Midbrain (tissue), 1 donor: ENCODE measurements at places on chromosomes 12 and 14.

- no peak for DNase-seq
These were observed 72.8 kb downstream of the SCARB1 start for GRCh38 chr12:124790650-124791400.

GRCh38 chr12:113194971-113195391 is 9.5 kb downstream of the RITA1 start:
- DNase-seq = no peak

DNA sequence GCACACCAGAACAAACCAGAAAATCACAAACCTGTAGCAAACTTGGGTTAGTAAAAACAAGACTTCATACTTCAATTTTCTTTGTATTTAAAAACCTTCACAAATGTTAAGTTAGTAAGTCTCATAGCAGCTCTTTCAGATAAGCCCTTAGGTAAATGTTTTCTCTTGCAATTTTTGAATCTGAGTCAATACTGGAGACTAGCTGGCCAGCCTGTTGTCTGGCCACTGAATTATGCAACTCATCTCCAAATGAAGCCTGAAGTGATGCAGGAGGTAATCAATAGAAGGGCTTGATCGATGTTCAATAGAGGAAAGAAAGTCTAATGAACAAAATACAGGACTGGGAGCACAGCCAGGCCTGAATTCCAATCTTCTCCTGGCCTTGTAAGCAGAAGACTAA is 465.2 kb downstream of the LRIG3 start:
- no peak for DNase-seq

DNA sequence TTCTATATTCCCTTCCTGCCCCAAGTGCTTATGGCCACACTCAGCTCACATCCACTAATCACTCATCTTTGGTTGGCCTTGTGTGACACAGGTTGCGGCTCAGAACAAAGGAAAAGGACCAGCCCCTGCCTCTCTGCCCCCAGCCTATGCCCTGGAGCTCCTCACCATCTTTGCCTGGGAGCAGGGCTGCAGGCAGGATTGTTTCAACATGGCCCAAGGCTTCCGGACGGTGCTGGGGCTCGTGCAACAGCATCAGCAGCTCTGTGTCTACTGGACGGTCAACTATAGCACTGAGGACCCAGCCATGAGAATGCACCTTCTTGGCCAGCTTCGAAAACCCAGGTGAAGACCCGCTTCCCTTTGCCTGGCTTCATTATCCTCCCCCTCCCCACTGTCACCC is 15.8 kb upstream of the OAS2 start:
- DNase-seq = no peak

DNA sequence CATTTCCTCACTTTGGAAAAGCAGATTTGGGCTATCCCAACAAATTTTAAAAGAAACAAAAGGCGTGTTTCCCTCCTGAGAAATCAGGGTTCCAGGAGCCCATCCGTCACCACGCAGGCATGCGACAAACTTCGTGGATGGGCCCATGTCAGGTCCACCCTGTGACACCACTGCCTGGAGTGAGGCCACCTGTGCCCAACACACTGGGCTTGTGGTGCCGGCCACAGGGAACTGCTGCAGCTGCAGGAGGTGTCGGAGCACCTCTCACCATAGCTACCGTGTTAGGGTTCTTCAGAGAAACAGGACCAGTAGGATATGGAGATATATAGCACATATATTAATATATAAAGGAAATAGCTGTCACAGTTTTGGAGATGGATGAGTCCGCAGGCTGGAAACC is 53.0 kb upstream of the BCL11B start:
- no peak for DNase-seq

DNA sequence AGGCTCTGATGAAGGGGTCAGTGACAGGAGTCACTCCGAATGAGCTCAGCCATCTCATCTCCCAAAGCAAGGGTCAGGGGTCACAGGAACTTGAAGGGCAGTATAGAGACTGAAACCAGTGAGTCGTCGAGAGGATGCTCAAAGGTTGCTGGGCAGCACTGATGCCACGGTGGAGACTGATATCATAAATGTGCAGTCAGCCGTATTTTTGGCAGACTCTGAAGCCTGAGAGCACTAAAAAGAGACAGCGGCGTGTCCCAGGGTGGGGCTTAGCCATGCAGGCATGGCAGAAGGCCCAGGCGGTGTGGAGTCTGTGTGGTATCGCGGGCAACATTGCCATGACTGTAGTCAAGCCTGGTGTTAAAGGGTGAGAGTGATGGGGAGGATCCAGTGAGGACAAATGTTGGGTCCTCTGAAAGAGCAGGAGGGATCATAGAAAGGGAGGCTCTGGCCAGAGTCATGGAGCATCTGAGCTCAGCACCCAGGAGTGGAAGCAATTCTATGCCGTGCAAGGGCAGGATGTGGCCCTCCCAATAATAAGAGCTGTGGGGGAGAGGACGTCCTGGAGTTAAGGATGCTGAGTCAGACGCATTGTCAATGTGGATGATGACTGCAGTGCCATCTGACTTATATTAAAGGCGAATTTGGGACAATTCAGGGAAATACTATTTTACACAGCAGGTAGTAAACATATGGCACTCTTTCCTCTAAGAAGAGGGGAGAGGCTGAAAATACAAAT is 241.2 kb upstream of the FKBP4 start:
- no peak for DNase-seq

- no peak for DNase-seq
These were observed 25.4 kb downstream of the CDC42BPB start for GRCh38 chr14:103031956-103032355.

- no peak for DNase-seq
These were observed 394.8 kb downstream of the LRFN5 start for GRCh38 chr14:42001431-42001830.

- DNase-seq = no peak
These were observed 72.3 kb upstream of the PSMC1 start for GRCh38 chr14:90184094-90184493.

DNA sequence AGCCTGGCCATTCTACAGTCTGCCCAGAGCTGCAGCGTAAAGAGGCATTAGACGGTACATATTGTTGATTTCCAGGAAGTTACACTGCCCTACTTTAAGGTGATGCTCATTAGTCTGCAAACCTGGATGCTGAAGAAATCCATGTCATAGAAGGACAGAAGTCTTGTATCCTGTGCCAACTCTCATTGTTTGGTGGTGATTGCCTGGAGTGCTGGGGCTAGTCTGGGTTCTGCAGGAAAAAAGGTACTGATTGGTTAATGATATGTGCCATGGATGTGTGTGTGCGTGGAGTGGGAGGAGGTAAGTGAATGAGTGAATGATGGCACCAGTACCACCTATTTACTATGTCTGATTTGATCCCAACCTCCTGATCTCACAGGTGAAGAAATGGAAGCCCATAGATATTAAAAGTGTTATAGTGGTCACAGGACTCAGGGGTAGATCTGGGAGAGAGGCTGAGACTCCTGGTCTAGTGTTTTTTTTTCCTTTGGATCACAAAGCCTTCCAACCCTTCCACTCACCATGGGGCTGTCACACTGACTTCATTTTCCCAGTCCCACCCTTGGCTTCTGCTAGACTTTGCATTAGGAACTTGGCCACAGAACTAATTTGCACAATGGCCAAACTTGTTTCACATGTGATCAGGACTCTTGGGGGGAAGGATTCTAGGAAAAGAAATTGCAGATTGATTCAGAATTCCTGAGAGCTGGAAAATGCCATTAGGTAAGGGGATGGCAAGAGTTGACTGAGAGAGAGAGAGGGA is 96.1 kb downstream of the TMX1 start:
- DNase-seq = no peak

DNA sequence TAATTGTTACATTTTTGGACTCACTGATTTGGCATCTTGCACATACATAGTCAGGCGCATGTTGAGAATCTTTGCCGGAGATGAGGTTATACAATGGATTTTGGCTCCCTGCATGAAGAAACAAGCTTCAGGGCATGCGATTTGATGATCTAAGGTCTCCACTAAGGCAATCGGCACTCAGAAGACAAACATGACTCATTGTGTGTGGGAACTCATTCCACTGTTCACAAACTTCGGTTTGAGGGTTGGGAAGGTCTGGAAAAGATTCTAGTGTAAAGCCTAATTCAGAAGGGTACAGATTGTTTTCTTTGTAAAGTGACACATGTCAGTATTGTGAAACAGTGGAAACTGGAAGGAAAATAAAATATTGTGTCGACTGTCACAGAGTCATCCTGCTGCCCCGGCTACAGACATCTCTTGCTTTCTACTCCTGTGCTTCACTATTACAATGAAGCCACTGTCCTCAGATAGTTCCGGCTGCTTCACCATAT is 192.6 kb upstream of the HMGA2 start:
- no peak for DNase-seq

GRCh38 chr14:79101388-79101787 is 931.2 kb downstream of the NRXN3 start:
- DNase-seq = no peak

DNA sequence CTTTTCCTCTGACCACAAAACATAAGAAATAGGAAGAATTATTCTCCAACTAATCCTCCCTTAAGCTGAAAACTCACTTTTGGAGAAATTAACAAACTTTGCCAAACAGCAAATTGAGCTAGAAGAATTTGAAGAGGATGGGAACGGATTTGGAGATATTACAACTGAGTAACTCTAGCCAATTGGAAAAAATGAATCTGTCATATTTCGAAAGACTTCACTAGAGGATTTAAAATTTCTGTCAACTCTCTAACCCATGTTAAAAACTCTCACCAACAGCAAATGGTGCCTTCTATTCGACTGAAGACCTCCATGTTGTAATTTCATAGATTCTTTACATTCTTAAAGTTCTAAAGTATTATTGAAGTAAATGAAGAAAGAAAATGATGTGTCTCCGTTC is 414.2 kb downstream of the RMST start:
- no peak for DNase-seq

DNA sequence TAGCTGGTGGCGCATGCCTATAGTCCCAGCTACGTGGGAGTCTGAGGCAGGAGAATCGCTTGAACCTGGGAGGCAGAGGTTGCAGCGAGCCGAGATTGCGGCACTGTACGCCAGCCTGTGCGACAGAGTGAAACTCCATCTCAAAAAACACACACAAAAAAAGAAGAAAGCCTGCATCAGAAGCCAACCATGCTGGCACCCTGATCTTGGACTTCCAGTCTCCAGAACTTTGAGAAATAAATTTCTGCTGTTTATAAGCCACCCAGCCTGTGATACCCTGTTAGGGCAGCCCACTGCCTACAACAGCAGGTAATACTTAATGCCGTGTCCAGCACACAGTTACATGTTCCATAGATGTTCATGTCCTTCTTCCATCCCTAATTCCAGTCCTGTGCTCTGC is 62.7 kb downstream of the NDUFA12 start:
- no peak for DNase-seq

DNA sequence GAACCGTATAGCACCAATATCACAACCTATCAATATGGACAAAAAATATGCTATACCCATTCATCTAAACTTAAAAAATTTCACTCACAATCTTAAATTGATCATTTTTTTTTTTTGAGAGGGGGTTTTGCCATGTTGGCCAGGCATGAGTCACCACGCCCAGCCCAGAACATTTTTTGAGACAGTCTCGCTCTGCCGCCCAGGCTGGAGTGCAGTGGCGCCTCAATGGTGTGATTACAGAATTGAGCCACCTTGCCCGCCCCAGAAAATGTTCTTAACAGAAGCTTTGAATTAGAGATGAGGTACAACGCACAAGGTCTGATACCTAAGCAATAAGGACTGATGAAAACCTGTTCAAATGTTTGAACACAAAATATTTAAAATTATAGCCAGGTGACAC is 15.8 kb upstream of the ATP5F1B start:
- DNase-seq = no peak

GRCh38 chr12:61213646-61214045 is 1046.6 kb upstream of the USP15 start:
- no peak for DNase-seq

- DNase-seq = no peak
These were observed 446.8 kb downstream of the AEBP2 start for GRCh38 chr12:19886065-19886464.

GRCh38 chr14:75976826-75977581 is 4.8 kb downstream of the TGFB3 start:
- peak; percentile 5 for DNase-seq

DNA sequence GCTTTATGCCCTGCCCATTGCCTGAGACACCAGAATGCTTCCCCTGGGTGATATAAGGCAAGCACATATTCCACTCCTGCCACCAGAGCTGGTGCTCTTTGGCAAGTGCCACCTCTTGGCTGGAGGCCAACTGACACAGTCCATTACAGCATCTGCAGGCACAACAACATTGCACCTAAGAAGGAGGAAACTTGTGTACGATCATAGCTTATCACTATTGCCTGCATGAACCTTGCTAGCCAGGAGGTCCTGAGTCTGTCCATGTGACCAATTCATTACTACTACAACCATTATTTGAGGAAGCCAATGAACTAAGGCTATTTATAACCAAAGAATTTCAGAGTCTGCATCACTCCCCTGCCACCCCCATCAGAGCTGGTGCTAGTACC is 119.8 kb upstream of the SCAF11 start:
- no peak for DNase-seq

DNA sequence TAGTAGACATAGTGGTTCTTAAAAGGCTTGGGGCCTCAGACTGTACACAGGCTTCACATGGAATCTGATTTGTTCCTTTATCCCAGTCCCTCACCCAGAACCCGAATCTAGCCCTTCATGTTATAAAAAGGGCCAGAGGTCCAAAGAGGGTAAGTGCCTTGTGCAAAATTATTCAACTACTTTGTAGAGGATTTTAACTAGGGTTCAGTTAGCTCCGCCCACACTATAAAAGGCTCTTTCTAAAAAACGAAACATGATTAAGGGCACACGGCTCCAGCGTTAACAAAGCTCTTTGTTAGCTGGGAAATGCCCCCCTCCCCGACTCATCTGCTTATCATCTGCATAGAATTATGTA is 3.2 kb upstream of the SOCS2 start:
- DNase-seq = no peak

- no peak for DNase-seq
These were observed 285.2 kb downstream of the NAV3 start for GRCh38 chr12:78115889-78116288.

DNA sequence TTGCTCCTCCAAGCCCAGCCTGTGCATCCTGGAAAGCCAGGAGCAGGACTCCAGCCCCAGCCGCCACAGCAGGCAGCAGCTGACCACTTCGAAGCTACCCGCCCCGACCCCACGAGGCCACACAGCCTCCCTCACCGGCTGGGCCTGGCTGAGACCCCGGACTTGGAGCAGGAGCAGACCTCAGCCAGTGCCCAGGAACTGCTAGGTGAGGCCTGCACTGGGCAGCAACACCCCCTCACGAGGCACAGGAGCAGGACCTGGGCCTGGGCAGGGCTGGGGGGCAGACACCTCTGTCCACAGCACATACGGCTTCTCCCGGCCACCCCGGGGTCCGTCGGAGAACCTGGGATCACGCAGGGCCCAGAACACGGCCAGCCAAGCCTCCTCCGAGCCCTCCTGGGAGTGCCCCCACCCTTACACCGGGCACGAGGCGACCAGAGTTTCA is 137.4 kb upstream of the C14orf180 start:
- DNase-seq = no peak

GRCh38 chr14:62126879-62127478 is 364.8 kb downstream of the SNAPC1 start:
- DNase-seq = peak; percentile 70
